ENCODE measurements at places on chromosomes 6 and 20.

DNA sequence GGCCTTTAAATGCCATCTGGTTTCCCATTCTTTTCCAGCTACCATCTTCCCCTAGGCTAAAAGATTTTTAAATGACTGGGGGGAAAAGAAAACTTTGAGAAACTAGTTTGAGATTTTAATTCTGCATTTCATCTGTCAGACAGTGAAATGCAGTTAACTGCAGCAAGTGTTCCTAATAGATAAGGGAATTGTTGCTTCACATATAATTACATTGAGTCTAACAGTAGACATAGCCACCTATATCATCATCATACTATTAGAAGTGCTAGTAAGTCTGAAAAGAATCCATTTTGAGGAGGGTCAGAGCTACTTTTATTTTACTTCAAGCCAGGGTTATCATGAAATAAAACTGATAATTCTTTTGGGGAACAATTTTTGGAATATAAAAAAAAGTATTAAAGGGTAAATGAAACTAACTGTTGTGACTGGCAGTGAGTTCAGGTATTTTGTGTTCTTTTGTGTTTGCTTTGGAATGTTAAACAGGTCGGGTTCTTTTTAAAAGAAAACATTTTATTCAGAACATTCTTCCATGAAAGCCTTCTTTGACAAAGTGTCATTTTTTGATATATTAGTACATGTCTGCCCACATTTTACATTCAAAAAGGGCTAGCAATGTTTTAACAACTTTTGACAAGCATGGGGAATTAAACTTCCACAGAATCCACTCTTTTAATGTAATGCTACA lies 170.1 kb downstream of the HS3ST5 start:
- no peak for DNase-seq

- DNase-seq = no peak
Measured at GRCh38 chr6:1715336-1715735, 105.6 kb downstream of the FOXC1 start.

GRCh38 chr6:111586554-111586953 lies 19.1 kb downstream of the TRAF3IP2 start:
- DNase-seq = no peak

GRCh38 chr6:14472986-14473337 lies 355.4 kb downstream of the CD83 start:
- no peak for DNase-seq

GRCh38 chr6:41286544-41287346 lies at the start of gene TREM1:
Gene TREM1 (minus strand): TSS chr6:41286682. CDS start chr6:41286655, 27 bp downstream.
- no peak for DNase-seq

DNA sequence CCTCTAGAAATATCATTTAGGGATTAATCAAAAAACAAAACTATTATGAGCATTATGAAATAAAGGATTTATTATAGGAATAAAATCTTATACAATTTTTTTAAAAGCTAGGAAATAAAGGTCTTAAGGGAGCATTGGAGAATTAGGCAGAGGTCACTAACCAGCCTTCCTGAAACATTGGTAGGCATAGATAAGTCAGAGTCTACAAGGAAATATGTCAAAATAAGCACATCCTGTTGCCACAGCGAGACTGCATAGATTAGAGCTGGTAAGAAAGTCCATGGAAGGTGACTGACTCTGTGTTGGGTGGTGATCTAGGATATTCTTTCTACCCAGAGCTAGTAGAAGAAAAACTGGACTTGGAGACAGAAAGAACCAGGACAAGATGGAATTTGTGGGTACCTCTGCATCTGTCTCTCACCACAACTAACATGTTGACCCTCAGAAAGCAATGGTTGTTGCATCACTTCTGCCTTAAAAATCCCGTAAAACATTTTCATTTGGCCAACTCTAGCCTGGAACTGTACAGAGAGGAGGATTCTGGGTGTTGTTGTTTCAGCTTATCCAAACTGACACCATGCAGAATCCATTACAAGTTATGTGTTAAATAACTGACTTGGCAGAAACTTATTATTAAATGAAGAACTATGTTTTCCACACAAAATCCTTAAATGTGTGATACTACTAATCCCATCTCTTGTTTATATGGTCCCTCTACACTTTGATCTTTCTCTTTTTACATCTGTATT lies 77.1 kb downstream of the FBXO5 start:
- DNase-seq = no peak

GRCh38 chr6:156699017-156699421 lies 78.2 kb upstream of the ARID1B start:
- DNase-seq = no peak

- DNase-seq = no peak
Measured at GRCh38 chr6:53070806-53071205, 5.6 kb downstream of the FBXO9 start.

Data from 8988T (cell line).